Stimulated activated CD4-positive, alpha-beta T cell treated with anti-CD3 and anti-CD28 coated beads, TNF-alpha, amount 100 ng/mL, for 48 hours (primary cell): ENCODE measurements at places on chromosomes 7 and 10.

- no peak for DNase-seq
Measured at GRCh38 chr10:79031723-79032122, 37.0 kb upstream of the ZMIZ1 start.

DNA sequence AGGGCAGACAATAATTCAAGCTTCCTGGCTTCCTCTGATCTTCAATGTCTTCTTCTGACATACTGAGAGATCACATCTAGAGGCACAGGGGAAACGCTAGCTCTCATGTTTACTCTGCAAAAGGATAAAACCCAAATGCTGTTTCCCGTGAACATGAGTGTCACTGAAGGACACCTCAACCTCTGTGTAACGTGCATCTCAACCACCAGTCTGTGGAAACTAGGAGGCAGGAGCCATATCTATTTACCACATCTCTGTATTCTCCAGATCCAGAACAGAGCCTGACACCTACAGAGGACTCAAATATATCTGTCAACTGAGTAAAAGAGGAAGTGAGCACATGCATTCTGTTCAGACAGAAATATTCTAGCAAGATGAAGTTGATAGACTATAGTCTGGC, 140.3 kb upstream of the TARP start:
- DNase-seq = no peak

DNA sequence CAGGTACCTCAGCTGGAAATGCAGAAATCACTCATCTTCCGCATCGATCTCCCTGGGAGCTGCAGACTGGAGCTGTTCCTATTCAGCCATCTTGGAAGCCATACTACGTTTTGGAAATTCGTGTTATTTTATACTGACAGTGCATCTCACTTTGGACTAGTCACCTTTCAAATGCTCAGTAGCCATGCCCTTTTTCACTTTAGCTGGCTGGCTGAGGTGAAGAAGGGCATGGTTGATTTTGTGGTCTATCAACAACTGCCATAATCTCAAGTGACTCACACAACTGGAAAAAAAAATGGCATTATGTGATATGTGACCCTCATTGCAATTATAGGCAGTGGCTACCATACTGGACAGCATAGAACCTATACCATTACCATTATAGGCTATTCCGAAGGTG, 100.5 kb downstream of the CCDC71L start:
- DNase-seq = no peak

GRCh38 chr7:143362131-143363015, at the start of gene FAM131B:
FAM131B (minus strand) TSS chr7:143362713; CDS start chr7:143362603, 110 bp downstream.
- no peak for DNase-seq

DNA sequence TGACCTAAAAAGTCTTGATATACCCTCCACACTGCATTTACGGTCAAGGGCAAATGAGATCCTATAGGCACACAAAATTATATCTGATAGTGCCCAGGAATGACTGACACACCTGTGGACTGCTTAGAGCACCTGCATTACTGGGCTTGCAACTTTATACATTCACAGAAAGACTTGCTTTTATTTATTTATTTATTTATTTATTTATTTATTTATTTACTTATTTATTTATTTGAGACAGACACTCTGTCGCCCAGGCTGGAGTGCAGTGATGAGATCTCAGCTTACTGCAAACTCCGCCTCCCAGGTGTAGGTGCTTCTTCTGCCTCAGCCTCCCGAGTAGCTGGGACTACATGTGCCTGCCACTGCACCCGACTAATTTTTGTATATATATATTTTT, 6.5 kb upstream of the IFT22 start:
- DNase-seq = no peak

DNA sequence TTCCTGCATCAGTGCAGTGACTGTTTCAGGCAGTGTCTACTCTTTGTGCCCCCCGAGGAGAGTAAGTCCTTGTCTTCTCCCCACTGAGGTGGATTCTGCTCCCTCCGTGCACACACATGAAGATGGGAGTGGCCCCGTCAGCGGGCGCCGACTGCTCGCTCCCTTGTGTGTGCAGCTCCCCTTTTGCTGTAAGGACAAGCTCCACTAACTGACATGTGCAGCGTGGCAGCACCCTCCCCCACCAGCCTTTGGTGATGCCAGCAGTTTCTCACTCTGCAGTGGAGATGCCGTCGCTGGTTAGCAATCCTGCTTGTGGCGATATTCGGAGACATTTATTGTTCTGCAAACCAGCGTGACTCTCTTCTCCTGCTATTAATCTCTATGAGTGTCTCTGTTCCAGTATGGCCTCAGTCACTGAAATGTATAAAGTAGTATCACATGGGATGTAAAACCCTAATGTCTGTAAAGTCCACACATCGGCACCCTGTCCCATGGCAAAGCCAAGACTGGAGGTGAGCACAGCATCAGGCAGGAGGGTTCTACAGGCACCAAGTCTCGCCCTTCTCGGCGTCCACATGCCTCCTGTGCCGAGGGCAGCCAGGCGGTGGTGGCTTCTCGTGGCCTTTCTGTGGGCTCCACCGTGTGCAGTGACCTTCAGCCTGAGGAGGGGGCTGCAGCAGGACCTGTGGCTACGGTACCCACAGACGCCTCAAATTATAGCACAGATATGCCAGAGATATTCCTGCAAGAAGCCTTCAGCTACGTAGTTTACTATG, 202.7 kb downstream of the EBF3 start:
- DNase-seq = no peak

DNA sequence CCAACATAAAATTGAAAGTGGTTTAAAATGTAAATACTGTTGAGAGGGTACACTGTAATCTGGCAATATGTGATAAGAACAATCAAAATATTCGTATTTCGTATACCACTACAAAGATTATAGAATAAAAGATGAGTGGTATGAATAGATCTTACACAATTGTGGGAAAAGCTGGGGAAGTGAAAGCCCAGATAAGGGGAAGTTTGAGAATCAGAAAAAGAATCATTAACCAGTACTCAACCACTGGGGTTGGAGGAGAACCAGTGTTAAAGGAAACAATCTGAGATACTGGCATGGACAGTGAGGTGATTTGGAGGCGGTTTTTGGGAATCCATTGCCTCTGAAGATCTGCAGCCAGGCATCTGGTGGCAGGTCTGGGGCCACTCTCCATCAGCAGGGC, 59.7 kb upstream of the CDK14 start:
- no peak for DNase-seq

GRCh38 chr7:151366880-151367222, 25.2 kb downstream of the NUB1 start:
- DNase-seq = no peak

DNA sequence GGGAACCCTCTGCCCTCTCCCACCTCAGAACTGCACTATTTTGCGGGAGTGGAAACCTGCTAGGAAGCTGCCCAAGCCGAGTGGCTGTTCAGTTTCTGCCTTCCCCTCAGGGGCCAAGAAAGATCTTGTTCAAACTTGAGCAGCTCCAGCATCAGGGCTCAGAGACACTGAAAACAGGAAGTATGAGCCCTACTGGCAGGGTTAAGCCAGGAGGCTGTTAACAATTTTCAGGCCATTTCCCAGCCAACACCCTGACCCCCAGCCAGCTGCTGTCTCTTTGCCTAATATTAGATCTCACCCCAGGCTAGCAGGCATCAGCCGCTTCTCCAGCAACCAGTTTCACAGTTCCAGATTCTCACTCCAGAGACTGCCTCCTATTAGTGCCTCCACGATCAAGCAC, 9.2 kb downstream of the PLAU start:
- no peak for DNase-seq

DNA sequence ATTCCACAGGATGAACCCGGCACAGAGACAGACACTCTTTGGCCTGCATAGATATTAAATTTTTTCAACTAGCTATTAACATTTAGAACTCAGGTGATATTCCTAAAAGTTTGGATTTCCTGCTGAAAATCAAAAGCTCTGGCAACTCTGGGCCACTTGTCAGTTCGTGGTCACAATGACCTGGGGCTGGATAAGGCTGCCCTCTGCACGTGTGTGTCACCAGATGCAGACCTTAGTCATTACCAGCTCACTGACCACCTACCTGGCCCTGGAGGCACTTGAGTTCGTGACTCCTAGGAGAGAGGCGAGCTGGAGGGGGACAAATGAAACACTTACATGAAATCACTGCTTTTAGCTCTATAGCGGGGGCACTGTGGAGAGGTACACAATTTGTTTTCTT, 126.5 kb downstream of the HIPK2 start:
- DNase-seq = no peak

DNA sequence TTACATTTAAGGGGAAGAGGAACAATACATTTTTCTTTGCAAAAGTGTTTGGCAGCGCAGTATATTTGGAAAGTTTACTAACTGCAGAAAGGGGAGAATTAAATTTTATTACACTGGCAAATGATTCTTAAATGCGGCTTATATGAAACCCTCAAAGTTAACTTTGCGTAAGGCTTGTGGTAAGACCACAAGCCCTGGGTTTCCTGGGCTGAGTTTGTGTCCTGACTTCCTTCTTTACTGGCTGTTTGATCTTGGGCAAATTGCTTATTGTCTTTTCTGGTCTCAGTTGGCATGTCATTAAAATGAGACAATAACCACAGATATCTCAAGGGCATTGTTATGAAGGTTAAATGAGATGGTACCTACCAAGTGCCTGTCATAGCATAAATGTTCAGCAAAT, 106.8 kb downstream of the GLRX3 start:
- DNase-seq = no peak

DNA sequence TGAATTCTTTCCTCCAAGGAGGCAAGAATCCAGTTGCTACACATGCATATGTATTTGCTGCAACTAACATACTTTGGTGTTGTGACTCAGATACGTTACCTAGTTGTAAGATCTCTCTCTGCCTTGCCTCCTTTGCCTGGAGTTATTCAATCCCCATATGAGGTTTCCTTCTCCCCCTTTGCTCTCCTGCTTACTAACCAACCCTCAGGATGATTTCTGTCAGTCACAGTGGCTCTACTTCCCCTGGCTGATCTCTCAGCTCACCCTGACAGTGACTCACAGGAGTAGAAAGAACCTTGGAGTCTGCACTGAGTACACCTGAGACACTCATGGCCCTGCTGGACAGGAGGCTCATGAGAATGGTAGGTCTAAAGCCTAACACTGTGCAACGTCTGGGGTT, 92.0 kb downstream of the TMEM106B start:
- DNase-seq = no peak
